ENCODE measurements at places on chromosomes 11 and 22. TPM values are rescaled to one million over a fixed set of nuclear protein-coding genes. Genes with fewer than 3 reads are reported as not detected.

DNA sequence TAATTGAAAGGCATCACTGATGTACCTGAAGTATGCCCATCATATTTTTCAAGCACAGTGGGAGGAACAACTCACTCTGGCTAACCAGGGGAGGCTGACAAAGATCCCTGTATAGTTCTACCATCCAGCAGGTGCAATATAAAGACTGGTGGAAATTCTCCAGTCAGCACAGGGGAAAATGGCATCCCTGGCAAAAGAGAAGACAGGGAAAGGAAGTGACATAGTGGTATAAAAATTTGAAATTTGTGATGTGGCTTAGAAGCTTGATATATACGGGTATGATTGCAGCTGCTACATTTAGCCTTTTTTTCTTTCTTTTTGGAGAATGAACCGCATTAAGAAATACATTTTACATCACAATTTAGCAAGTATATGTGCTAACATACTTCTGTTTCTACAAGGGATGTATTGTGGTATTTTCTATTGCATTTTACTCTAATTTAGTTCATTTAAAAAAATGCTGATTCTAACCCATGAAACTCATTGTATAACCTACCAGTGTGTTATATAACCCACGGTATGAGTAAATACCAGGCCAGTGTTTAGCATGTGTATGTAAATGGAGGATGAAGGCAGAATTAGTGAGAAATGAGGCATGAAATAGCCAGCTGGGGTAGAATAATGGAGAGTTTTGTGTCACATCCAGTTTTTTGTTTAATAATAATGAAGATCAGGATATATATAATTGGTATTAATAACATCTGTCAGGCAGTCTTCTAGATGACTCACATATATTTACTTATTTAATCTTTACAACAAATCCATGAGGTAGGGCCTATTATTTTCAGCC, 186.1 kb downstream of the ARHGAP42 start:
- H3K27ac ChIP-seq: no peak overlapping the region
- no peaks in the 10 kb centered on the region for H3K36me3 ChIP-seq
- H3K4me1 ChIP-seq: no peaks in the 10 kb centered on the region
- H3K27me3 ChIP-seq: no peaks in the 10 kb centered on the region
- no peak for DNase-seq

CHST1 gene
- polyA plus RNA-seq: not detected

- DNase-seq: no peak
- no peaks in the 10 kb centered on the region for H3K4me1 ChIP-seq
Measured at GRCh38 chr11:96470521-96470920, 80.7 kb downstream of the JRKL start.

GUCY1A2 gene
- polyA plus RNA-seq: not detected

ADAMTS15 gene
- not detected for polyA plus RNA-seq

DNA sequence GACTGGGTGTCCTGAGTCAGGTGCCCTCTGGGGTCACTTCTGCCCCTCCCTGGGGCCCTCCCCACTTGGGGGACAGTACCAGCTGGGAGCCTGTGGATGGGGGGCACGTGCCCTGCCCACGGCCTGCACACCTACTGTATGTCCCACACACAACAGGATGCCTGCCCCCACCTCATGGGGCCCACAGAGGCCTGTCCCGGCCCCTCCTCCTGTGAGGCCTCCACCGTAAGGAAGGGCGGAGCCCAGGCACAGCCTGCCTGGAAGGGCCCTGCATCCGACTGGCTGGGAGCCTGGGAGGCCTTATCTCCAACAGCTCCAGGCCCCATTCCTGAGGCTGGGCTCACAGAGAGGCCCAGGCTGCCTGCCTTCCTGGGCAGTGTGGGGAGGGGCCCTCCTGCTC, 47.8 kb downstream of the BRSK2 start:
- no peaks in the 10 kb centered on the region for H3K4me1 ChIP-seq
- H3K27me3 ChIP-seq: no peaks in the 10 kb centered on the region
- no peaks in the 10 kb centered on the region for H3K36me3 ChIP-seq
- no peak for DNase-seq
- no peak overlapping the region for H3K27ac ChIP-seq

DNA sequence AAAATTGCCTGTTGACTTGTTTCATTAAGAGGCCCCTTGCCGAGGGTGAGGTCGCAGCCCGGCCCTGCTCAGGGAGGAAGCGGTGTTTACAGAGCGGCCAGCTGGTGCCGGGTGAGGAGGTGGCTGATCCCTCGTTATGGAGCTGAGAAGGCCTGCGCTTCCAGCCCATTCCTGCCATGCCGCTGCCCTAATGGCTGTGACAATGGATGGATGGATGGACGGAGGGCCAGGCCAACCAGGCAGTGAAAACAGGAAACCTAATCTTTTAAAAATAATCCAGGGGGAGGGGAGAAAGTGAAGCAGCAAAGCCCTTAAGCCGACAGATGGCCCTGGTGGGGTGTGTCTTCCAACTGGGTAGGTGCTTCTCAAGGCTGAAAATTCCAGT, 38.5 kb downstream of the BCR start:
- peak overlapping the region; percentile 98 for H3K27ac ChIP-seq
- no peak for DNase-seq
- H3K27me3 ChIP-seq: no peaks in the 10 kb centered on the region
- H3K4me3 ChIP-seq: peak overlapping the region; percentile 92
- H3K4me1 ChIP-seq: peaks cover 92% of the 10 kb centered on the region

UPK2 gene
- not detected for polyA plus RNA-seq

- no peaks in the 10 kb centered on the region for H3K4me1 ChIP-seq
- no peak overlapping the region for H3K27ac ChIP-seq
- no peak overlapping the region for H3K4me3 ChIP-seq
Measured at GRCh38 chr22:17013396-17014100, 5.5 kb upstream of the GAB4 start.

- DNase-seq: no peak
- peaks cover 23% of the 10 kb centered on the region for H3K4me1 ChIP-seq
- no peak overlapping the region for H3K4me3 ChIP-seq
- peak overlapping the region; percentile 4 for H3K27ac ChIP-seq
- no peaks in the 10 kb centered on the region for H3K27me3 ChIP-seq
- H3K36me3 ChIP-seq: peaks cover 5% of the 10 kb centered on the region
Measured at GRCh38 chr22:41823797-41824196, 9.1 kb upstream of the SREBF2 start.

NXPE2 gene
- polyA plus RNA-seq: not detected

DNA sequence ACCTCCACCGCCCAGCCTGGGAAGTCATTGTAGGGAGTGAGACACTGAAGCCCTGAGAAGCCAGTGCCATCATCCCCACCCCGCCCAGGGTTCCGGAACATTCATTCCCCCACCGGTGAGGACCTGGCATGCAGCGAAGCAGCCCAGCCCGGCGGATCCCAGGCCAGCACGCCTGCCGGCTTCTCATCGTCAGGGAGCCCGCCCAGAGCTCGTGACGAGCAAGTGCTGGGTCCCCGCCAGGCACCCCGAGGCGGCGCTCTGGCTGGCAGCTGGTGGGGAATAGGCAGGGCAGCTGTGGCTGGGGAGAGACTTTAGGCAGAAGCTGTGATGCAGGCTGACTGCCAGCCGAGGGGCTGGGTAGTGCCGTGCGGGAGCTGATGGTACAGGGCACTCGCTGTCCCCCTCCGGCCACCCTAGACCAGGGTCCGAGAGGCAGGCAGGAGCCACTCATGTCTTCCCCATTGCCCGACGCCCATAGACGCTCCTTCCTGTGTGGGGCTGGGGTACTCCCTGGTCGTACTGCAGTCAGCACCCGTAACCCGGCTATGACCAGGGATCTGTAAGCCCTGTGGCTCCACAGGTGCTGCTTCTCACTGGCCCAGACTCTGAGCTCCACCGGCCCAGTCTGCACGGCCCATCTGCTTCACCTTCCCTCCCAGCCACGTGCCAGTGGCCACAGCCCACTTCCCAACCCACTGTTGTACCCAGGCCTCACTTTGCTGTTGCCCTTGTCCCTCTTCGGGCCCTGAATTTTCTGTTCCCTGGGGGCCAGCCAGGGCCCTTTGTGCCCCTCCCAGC, 24.5 kb upstream of the CABP7 start:
- H3K27ac ChIP-seq: no peak overlapping the region
- H3K4me1 ChIP-seq: no peaks in the 10 kb centered on the region
- no peak for DNase-seq
- H3K4me3 ChIP-seq: no peak overlapping the region
- H3K27me3 ChIP-seq: no peaks in the 10 kb centered on the region
- peaks cover 3% of the 10 kb centered on the region for H3K36me3 ChIP-seq

SMTN gene
- not detected for polyA plus RNA-seq

NAP1L4 gene
- polyA plus RNA-seq: 64.8 TPM

DNA sequence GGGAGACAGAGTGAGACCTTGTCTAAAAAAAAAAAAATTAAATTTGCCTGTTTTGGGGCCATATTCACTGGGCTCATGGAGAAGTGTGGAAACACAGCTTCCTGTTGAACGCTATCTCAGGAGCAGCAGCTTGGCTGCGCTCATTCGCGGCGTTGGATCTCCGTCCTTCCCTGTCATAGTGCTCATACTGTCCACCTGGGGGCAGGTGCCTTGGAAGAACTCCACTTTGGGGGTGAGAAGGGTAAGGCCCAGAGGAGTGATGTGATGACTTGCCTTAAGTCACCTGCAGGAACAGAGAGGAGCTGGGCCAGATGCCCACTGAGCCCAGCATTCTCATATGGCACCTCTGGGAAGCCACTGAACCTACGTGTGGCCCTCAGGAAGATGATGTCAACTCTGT, 82.8 kb downstream of the CABIN1 start:
- H3K36me3 ChIP-seq: peaks cover 6% of the 10 kb centered on the region
- H3K27me3 ChIP-seq: no peaks in the 10 kb centered on the region
- H3K27ac ChIP-seq: no peak overlapping the region
- no peak for DNase-seq
- H3K4me3 ChIP-seq: no peak overlapping the region

DNA sequence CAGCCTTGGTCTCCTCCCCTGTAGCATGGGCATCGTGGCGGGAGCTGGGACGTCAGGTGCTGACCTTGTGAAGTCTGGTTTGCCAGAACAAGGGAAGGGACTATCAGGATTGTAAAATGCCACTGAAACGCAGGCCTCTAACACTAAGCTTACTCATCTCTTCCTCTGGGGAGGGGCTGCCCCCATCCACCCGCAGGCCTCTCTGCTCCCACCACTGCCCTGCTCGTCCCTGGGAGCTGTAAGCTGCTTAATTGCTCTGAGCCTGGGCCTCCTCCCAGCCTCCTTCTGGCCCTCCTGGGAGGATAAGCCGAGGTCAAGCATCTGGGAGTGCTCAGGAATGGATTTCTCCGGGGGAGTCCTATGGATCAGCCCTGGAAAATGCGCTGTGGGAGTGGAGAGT, 8.4 kb downstream of the SHISAL1 start:
- H3K27ac ChIP-seq: no peak overlapping the region
- no peak overlapping the region for H3K4me3 ChIP-seq
- no peak for DNase-seq
- H3K27me3 ChIP-seq: peaks cover 37% of the 10 kb centered on the region
- no peaks in the 10 kb centered on the region for H3K4me1 ChIP-seq

RBX1 gene
- polyA plus RNA-seq: 152 TPM

DNA sequence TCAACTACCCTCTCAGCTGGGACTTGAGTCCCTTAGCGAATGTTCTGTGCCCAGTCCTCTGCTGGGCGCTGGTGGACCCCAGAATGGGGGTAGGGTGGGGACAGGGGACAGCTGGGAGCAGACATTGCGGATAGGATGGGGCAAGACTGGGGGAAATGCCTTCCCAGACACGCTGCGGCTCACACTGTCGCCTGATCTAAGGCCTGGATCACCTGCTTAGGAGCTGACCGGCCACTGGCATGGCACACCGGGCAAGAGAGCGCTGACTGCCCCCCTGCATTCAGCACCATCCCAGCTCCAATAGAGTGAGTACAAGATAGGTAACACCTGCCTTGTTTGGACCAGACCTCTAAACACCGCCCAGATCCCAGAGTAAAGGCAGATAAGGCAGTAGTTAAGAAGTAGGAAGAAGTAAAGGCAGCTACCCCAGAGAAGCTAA, 1.4 kb downstream of the ARVCF start:
- H3K4me1 ChIP-seq: peaks cover 7% of the 10 kb centered on the region
- DNase-seq: no peak
- no peaks in the 10 kb centered on the region for H3K36me3 ChIP-seq
- H3K4me3 ChIP-seq: peak overlapping the region; percentile 67

DNA sequence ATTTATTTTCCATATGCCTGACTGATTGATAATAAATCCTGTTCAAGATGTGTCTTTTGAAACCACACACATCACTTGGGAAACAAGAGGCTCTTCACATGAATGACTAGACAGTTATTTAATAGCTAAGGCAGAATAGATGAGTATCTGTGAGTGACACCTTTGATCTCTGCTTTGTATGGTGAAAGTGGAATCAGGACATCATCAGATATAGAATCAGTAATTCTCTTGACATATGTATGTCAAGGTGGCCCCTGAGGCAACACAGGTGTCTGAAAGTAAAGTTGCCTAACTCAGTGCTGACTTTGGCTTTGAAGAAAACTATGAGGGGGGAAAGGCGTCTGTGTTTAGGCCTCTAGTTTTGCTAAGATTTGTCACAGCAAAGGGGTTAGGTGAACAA, 11.5 kb upstream of the CASP4 start:
- peaks cover 8% of the 10 kb centered on the region for H3K36me3 ChIP-seq
- DNase-seq: no peak
- no peak overlapping the region for H3K27ac ChIP-seq
- H3K4me1 ChIP-seq: no peaks in the 10 kb centered on the region
- H3K27me3 ChIP-seq: no peaks in the 10 kb centered on the region

DNA sequence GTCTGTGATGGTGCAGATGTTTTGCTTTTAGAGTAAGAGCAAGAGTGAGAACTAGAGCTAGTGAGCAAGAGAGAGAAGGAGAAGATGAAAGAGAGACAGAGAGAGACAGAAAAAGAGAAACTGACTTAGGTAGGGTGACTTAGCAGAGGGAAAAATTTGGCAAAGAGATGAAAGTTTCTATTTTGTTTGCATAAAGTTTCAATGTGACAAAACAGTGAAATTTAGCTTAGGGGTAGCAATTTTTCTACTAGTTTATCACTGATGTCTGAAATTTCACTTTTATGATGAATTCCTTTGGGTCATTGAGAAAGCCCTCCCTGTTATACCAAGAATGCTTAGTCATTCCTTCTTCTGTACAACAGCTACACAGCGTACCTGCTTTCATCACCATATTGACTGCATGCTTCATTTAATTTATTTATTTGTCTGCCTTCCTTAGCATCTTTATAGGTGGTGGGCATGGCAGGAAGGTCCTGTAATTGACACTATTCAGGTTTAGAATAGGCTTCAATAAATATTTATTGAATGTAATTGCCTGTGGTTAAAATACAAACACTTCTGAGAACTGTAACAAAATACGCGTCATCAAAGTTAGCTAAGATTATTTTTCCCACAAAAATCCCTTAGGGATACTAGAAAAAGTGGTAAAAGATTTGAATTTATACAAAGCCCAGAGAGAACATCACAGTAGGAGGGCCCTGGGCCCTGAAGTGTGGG, 19.9 kb upstream of the CTSC start:
- H3K36me3 ChIP-seq: no peaks in the 10 kb centered on the region
- DNase-seq: no peak
- H3K4me3 ChIP-seq: no peak overlapping the region

OR8B3 gene
- polyA plus RNA-seq: not detected

TTC28 gene
- 3.1 TPM for polyA plus RNA-seq
